ENCODE measurements at places on chromosomes 4 and X.

- no peak for DNase-seq
Observed at GRCh38 chrX:26262121-26262523, 46.2 kb downstream of the MAGEB5 start.

DNA sequence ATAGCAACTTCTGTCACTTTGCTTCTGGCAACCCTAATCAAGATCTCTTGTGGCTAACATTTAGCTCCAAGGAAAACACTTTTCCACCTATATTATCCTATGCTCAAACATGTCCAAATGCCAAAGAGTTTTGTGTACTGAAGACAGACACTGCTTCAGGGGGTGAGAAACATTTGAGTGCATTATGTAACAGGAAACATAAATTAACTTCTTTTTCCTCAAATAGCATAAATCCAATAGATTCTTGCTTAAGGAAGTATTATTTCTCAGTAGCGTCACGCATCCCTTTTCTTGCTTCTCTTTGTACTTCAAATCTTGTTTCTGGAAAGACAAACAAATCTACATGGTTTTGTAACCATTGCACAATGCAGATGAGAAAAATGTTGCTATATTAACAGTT, 839.1 kb downstream of the GLUD2 start:
- no peak for DNase-seq

- no peak for DNase-seq
Observed at GRCh38 chr4:54228546-54228945, 547 bp upstream of the PDGFRA start.

- no peak for DNase-seq
Observed at GRCh38 chr4:3643518-3644433, 111.6 kb upstream of the LRPAP1 start.

DNA sequence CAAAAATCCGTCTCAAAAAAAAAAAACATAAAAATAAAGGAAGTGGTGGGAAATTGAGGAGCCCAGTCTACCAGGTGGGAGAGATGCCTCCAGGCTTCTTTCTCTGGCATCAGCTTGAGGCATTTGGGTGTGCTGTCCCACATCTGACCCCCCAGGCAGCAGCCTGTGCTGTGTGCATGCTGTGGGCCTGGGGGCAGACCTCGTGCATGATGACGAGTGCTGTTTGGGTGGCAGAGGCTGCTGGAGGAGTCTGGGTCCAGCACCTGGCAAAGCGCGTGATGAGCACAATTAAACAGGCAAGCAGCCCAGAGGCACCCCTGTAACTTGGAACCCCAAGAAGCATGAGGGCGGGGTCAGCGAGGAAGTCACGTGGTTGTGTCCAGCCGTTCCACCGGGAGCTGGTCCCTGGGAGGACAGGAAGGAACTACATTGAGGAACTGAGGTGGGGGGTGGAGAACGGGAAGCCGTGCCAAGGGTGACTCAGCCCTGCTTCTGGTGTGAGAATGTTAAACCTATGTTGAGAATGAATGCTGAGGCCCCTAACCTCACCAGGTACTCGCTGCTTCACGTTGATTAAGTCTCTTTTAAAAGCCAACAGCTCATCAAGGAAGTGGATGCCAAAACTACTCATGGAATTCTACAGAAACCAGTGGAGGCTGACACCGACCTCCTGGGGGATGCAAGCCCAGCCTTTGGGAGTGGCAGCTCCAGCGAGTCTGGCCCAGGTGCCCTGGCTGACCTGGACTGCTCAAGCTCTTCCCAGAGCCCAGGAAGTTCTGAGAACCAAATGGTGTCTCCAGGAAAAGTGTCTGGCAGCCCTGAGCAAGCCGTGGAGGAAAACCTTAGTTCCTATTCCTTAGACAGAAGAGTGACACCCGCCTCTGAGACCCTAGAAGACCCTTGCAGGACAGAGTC, 6.1 kb downstream of the TACC3 start:
- DNase-seq: no peak

- DNase-seq: no peak
Observed at GRCh38 chrX:150664290-150664689, 28.9 kb upstream of the MTMR1 start.

DNA sequence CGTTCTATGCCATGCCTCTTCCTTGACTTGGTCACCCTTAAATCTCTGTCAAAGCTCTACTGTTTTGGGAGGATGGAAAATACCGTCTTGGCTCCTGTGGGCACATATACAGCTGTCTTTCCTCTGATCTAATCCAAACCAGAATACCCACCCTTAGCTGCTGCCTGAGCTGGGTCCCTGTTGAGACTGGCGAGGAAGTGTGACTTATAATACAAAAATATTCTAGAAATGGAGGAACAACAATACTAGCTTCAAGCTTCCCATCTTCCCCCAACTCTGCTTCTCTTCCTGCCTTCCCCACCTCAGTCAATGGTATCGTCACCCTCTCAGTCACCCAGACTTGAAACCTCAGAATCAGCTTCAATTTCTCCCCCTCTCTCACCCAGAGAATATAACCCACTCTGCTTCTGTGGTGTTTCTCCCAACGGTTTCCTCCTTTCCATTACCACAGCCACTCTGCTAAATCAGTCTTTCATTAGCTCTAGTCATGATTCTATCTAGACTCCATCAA, 599 bp upstream of the IL2RG start:
- DNase-seq: no peak

- DNase-seq: no peak
Observed at GRCh38 chrX:72255445-72255844, 16.6 kb upstream of the ERCC6L start.

- no peak for DNase-seq
Observed at GRCh38 chr4:54318904-54319303, 89.8 kb downstream of the PDGFRA start.

GRCh38 chrX:121179972-121180371, 132.6 kb downstream of the GLUD2 start:
- no peak for DNase-seq

DNA sequence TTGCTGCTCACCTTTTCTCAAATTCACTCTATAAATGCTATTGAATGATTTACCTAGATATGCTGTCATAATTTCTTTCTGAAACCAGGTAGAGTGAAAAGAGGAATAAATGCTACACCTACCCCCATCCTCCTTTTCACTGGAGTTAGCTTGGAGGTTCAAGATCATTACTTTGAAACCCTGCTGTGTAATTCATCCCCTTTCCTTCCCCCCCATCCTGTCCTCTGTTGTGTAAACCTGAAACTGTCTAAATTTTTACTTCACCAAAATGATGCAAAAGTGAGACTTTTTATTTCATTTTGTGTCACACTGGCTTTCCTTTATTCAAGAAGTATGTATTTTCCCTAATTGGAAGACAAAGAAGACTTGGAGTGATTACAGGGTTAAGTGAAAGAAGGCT, 5.4 kb downstream of the ZCCHC18 start:
- DNase-seq: no peak

DNA sequence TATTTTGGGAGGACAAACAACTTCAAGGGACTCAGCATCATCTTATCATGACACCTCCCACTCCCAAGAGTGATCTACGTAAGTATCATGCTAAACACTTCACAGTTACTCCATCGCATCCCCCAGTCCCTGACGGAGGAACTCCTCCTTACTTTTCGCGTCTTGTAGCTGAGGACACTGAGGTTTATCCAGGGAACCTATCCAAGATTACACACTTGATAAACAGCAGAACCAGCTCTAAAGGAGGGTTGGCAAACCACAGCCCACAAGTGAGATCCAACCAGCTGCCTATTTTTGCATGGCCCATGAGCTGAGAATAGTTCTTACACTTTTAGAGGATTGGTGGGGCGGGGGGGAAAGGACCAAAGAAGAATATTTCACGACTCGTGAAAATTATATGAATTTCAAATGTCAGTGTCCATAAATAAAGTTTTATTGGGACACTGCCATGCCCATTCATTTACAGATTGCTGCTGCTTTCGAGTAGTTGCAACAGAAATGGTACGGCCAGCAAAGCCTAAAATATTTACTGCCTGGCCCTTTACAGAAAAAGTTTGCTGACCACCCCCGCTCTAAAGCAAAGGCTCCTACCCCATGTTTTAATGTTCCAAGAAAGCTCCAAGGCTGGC, 47.8 kb downstream of the SEPSECS start:
- DNase-seq: no peak

DNA sequence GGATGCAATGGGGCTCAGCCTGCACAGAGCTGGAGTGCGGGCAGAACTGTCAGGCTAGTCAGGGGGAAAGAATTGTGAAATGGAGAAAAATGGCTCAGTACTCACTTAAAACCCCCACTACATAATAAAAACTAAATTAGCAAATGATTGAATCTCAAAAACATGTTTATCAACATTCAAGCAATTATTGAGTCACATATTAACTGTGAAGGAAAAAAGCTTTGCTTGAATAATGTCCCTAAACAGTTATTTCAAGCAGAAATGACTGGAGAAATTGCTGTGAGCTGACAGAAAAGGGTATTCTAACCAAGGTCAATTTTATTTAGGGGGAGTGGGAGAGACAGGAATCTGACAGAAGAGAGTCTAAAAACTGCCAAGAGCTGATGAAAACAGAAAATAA, 37.4 kb downstream of the GPC3 start:
- DNase-seq: no peak

- no peak for DNase-seq
Observed at GRCh38 chr4:95499291-95499696, 49.5 kb downstream of the UNC5C start.
